ENCODE measurements at places on chromosomes 6 and 20.

GRCh38 chr6:85795945-85796344 is 153.3 kb upstream of the SYNCRIP start:
- DNase-seq: no peak

- DNase-seq: no peak
Observed at GRCh38 chr6:83633149-83633548, 75.8 kb downstream of the SNAP91 start.

- DNase-seq: no peak
Observed at GRCh38 chr6:117215353-117216090, 49.8 kb upstream of the VGLL2 start.

- DNase-seq: no peak
Observed at GRCh38 chr6:93373445-93373844, 45.9 kb downstream of the EPHA7 start.

- DNase-seq: no peak
Observed at GRCh38 chr6:4489538-4489937, 286.7 kb upstream of the CDYL start.

- no peak for DNase-seq
Observed at GRCh38 chr6:2552526-2553154, 198.1 kb downstream of the MYLK4 start.

GRCh38 chr6:3966426-3966825 is 112.5 kb downstream of the FAM217A start:
- no peak for DNase-seq

GRCh38 chr20:37194621-37195417 is 15.5 kb upstream of the MROH8 start:
- DNase-seq: no peak

- no peak for DNase-seq
Observed at GRCh38 chr6:147546501-147547368, 38.2 kb downstream of the SAMD5 start.

DNA sequence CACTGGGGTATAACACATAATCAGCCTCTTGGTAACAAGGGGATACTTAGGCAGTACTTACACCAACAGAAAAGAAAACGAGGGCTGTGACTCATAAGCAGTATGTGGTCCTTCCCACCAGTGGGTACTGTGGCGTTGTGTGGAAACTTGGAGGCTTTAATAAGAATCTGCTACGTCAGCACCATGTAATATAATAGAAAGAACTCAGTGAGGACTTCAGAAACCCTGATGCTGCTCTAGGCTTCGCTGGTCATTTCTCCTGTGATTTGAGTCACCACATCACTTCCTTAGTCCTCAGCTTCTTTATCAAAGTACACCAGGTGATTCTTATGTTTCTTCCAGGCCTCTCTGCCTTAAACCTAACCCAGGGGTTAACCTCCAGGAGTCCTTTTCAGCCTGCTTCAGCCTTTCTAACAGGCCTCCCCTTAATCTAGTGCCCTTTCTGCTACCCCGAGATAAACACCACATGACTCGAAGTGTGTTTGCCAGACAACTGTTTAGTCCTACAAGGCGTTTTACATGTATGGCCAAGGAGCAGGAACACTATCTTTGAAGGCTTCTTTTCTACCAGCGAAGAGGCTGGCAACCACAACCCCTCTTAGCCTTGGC is 68.5 kb downstream of the FYN start:
- DNase-seq: no peak

GRCh38 chr20:62063981-62064769 is 1.5 kb downstream of the TAF4 start:
- no peak for DNase-seq

All from pons (tissue), 1 donor.